ENCODE measurements at places on chromosomes 11 and 22.

GRCh38 chr11:77125695-77126094 is 2.4 kb upstream of the MYO7A start:
- no peak for DNase-seq

DNA sequence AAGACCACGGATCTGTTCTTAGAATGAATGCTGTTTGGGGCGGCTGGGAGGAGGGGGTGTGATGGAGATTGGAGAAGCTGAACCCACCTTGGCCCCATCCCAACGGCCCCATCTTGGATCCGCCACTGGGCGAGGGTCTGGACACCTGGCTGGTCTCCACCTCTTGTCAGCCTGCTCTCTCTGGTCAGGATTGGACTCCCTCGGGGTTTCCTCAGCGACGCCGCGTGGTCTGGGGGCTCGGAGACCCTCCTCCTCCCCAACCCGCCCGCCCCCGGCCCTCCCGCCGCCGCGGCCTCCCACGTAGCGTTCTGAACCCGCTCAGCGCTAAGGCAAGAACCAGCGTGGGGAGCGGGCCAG is 4.3 kb upstream of the FLI1 start:
- no peak for DNase-seq

DNA sequence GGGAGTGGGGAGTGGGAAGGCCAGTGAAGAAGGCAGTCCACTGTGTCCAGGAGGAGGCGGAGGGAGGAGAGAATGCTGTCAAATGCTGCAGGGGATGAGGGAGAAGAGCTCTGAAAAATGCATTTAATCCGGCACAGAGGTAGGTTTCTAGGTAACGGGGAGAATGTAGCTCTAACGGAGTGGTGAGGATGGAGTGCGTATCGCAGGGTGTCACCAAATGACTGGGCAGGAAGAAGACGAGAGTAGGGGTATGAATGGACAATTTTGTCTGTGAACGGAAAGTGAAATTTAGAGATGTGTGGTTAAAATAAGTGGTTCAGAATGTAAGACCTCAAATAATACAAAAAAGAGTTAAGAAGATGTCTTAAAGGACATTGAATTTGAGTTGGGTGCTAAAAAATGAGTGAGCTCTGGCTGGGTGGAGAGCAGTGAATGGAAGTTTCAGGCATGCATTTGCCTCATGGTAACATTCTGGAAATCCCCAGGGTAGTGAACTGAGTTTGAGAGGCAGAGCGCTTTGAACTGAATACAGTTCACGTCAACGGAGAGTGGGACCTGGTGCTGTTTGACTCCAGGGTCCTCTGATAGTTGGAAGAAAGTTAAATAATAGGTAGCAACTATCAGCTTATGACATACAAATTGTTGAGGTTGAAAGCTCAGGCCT is 81.3 kb upstream of the CADM1 start:
- no peak for DNase-seq

DNA sequence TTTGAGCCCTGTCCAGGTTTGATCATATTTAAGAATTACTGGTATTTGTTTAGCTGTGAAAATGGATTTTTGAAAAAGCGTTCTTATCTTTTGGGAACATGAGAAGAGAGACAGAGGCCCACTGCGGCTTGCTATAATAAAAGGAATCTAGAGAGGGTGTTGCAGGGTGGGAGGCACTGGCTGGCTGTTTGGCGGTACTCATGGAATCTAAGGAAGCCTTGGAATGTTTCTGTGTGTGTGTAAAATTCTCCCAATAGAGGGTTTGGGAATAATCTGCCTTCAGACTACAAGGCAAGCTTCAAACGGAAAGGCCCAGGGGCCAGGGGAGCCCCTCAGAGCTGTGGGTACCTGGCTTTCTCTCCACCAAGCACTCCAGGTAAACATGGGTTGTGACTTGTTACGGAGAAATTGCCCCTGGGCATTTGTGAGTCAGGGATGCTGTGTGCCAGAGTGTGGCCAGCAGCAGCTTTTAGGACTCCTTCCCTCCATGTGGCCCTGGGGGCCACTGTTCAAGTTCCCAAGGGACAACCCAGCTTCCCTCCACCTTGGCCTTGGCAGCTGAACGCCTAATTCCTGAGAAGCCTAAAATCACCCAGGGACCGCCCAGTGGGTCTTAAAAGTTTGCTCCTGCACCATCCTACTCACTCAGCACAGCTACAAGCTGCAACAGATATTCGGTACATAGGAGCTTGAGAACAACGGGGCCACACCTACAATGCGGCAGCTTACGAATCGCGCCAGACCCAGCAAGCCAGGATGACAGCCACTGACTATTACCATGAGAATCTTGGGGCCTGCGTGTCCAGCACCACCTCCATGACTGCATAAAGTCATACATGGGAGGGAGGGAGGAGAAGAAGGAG is 14.1 kb upstream of the SYT8 start:
- DNase-seq = no peak

DNA sequence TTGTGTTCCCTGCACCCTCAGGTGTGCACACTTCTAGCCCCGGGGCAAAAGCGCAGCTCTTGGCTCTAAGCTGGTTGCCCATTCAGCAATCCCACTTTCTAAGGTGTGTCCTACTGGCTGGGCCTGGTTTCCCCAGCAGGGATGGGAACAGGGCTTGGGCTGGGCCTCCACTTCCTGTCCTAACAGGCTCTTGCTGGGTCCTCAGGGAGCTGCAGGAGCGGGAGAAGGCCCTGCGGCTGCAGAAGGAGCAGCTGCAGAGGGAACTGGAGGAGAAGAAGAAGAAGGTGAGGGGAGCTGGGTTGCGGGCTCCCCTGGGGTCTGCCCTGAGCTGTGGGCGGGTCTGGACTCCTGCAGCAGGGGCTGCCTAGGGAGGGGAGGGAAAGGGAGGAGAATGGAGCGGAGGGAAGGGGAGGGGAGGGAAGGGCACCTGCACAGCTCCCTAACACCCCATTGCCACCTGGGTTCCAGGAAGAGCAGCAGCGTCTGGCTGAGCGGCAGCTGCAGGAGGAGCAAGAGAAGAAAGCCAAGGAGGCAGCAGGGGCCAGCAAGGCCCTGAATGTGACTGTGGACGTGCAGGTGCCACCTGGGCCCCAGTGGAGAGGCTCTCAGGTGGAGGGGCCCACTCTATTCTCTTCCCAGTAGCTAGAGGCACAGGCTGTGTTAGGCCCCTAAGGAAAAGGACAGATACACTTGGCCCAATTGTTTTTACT is 24.6 kb downstream of the INCENP start:
- no peak for DNase-seq

- DNase-seq = no peak
These were observed 17.9 kb downstream of the SIK3 start for GRCh38 chr11:117080370-117080769.

- no peak for DNase-seq
These were observed 44.3 kb upstream of the JAM3 start for GRCh38 chr11:134024420-134025081.

- no peak for DNase-seq
These were observed 1.9 kb downstream of the CNGA4 start for GRCh38 chr11:6240781-6241180.

DNA sequence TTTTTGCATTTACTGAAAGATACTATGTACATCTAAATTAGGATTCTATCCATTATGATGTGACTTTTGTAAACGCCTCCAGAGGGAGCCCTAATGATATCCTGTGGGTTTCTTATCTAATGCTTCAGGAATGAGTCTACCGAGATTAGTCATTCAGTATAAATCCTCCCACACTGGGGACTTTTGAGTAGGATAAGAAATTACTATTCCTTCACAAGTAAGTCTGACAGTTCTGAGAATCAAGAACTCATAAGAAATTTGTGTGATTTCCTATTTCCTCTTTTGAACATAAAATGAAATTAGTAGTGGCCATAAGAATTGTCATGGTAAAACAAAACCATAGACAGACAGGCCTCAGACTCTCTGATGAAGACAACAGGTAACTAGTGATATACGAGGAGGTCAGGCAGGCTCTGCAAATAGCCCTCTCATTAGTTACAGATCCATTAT is 10.0 kb upstream of the OR5M1 start:
- DNase-seq = no peak

DNA sequence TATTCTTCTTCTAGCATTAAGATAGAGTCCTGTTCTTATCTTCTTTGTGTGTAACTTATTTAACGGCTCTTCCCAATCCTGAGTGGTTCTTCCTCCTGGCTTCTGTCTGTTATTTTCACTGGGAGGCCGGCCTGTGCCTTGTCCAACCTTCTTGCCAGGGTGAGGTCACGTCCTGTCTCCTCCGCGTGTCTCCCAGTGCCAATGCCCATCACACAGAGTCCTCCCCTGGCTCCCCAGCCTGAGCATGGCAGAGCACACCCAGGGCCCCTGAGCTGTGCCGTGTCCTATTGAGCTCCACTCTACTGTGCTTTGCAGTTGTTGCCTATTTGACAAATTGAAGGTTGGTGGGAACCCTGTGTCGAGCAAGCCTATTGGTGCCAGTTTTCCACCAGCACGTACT is 487.3 kb downstream of the BRD1 start:
- DNase-seq = peak; percentile 44

GRCh38 chr11:33842236-33842915 is 49.5 kb downstream of the LMO2 start:
- no peak for DNase-seq

- peak; percentile 60 for DNase-seq
These were observed 3.7 kb upstream of the PGGHG start for GRCh38 chr11:285021-285893.

DNA sequence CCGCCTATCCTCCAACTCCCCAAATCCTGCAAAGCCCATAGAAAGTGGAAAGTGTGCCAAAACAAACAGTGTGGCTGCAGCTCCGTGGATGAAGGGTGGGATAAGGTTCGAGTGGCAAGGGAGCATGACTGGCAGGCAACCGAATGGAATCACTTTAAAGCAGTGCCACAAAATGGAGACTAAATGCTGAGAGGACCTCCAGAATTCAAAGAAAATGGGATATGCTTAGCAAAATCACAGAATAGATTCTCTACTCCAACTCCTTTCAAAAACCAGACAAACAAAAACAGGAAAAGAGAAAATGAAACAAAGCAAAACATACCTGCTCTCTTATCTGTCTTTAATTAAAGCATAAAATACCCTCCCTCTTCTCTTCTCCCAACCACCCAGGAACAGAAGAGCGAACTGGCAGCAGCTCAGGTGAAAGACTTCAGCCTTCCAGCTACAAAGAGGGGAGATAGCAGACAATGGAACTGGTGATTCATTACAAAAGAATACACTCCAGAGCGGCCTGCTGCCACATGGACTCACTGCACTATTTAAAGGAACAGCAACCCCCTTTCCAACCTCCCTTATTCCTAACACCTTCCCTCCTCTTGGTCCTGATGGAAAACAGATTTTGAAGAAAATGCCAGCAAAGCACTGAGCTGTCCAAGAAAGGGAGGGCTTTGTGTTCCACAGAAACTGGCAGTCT is 118.5 kb downstream of the APOL5 start:
- no peak for DNase-seq

- DNase-seq = no peak
These were observed 5.9 kb upstream of the GLB1L3 start for GRCh38 chr11:134270250-134270714.

DNA sequence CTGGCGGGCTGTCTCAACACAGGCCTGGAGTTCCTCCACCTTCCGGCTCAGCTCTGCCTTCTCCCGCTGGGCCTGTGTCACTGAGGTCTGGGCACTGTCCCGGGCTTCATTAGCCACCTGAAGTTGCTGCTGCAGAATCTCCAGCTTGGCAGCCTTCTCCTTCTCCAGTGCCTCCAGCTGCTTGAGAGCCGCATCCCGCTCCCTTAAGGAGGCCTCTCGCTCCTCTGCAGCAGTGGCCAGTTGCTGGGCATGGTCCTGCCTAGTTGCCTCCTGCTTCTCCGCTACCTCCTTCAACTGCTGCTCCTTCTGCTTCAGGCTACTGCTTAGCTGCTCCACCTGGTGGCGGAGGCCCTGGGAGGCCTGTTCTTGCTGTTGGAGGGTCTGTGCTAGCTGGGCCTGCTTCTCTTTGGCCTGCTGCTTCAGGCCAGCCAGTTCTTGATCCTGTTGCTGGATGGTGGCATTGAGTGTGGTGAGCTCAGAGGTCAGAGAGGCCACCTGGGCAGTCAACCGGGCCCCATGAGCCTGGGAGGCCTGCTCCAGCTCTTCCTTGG is 16.9 kb downstream of the IL18BP start:
- no peak for DNase-seq

GRCh38 chr22:46491946-46492345 is 45.5 kb downstream of the CELSR1 start:
- DNase-seq = no peak

- DNase-seq = no peak
These were observed 251.5 kb upstream of the ISX start for GRCh38 chr22:34814260-34815025.

DNA sequence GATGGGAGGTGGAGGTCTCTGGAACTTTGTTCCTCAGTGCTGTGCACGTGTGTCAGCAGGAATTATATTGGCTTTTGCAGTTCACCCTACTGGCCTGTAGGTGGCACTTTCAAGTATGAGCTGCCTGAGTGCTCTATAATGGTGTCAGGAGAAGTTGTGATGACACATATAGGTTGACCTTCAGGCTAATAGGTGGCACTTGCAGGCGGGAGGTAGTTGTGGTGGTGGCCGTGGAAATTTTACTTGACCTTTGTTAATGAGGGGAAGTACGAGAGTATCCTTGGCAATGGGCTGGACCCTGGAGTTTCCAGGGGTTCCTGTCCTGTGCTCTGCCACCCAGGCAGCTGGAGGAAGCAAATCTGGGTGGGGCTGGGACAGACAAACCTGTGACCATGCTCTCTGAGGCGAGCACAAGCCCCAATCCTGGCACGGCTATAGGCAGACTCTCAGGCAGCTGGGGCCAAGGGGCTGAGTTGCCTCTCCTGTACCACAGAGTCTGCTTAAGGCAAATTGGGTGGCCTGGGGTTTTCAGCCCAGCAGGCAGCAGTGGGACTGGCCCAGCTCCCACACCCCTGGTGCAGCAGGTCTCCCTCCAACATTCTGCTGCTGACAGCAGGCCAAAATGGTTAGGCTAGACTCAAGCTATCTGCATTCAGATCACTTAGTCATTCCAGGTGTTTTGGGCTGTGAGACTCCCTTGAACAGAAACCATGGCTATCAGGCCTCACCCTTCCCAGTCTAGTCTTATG is 147.5 kb upstream of the CTSC start:
- no peak for DNase-seq

- no peak for DNase-seq
These were observed 8.1 kb downstream of the C11orf91 start for GRCh38 chr11:33692541-33692940.

- no peak for DNase-seq
These were observed 40.5 kb upstream of the RIC3 start for GRCh38 chr11:8209208-8209807.

- no peak for DNase-seq
These were observed 89.4 kb downstream of the TMEM135 start for GRCh38 chr11:87127101-87127500.

DNA sequence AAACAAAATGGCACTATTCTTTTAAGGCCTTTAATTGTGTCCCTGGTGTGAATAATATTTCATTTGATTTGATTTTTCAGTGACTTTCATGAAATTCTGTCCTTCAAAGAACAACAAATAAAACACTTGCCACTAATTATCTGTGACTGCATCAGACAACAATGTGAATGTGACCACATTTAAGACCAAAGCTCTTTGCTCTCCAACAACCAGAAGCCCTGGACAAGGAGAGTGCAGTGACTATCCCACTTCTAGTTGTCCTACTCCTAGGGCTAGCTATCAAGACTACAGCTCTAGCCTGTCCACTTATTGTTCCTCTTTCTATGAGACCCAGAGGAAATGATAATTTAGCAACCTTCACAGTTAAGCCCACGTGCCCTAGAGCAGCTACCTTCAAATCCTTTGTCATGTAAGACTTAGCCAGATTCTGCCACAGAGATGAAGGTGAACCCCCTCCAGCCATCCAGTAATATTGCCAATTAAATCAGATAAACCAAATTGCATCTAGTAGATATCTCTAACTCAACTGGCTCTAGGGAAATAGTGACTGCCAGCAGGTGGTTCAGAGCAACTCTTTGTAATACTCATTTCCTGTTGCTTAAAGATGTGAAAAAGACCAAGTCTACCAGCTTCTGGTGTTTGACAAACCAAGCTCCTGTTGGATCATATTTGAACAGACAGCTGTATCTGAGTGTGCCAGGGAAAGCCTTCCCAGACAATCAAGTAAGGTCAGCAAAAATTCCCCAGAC is 142.6 kb upstream of the BLID start:
- no peak for DNase-seq
